ENCODE measurements at places on chromosomes 5 and 9.

DNA sequence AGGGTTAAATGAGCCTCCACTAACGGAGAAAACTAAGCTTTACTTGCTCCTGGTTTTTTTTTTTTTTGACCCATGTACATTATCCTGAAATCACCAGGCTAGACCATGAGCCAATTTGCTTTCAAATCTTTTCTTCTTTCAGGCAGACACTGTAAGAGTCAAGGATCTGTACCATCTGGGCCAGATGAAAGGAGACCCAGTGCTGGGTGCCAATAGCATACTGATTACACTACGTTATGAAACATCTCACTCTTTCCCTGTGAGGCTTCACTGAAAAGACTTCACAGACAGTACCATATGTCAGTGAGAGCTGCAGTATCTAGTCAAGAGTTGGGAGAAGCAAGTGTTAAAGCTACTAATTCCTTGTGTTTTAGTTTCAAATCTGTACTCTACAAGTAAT is 161.2 kb upstream of the PTPRD start:
- DNase-seq: no peak

GRCh38 chr5:12354686-12355085 is 450.4 kb upstream of the CTNND2 start:
- DNase-seq: no peak

- no peak for DNase-seq
These were observed 31.3 kb upstream of the TAS2R1 start for GRCh38 chr5:9661316-9662015.

DNA sequence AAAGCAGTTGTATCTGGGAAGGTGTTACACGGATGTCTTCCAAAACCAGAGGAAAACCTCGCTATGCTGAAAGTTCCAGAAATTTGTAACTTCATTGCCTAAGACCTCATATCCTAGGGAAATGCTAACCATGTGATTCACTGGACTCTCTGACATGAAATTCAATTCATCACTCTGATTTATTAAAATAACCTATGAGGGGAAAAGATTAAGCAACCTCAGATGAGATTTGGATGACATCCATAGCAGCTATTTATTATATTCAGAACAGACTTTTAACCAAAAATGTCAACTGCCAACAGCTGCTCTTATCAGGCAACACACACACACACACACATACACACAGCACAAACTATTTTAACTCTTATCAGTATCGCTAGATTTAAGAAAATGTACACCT is 1006.4 kb upstream of the CTNND2 start:
- no peak for DNase-seq

DNA sequence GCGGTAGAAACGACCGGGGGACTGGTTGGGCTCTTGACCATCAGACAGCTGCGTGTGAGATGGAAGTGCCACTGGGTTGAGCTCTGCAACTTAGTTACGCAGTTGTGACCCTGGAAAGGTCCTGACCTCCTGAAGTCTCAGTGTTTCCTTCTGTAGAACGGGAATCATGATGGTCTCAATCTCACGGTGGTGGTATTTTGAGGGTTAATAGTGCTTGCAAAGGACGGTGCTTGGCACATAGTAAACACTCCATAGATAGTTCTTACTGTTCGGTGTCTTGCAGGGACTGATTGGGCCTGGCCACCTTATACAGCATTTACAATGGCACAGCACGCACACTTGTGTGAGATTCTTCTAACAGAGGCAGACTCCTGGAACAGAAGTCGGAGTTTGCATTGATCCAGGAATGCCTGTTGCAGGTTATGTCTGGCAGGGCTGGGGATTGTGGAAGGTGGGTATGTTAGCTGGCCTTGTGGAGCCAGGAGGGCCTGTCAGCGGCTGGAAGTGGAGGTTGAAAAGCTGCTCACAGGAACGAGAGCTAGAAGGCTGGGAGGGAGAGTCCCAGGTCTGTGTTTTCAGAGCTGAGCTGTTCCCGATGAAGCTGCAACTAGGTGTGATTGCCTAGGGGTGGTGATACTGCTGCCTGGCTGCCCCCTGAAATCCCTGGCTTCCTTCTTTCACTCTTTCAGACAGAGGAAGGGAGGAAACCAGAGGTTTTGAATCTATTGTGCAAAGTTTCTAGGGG is 962 bp upstream of the TXN start:
- DNase-seq: no peak

DNA sequence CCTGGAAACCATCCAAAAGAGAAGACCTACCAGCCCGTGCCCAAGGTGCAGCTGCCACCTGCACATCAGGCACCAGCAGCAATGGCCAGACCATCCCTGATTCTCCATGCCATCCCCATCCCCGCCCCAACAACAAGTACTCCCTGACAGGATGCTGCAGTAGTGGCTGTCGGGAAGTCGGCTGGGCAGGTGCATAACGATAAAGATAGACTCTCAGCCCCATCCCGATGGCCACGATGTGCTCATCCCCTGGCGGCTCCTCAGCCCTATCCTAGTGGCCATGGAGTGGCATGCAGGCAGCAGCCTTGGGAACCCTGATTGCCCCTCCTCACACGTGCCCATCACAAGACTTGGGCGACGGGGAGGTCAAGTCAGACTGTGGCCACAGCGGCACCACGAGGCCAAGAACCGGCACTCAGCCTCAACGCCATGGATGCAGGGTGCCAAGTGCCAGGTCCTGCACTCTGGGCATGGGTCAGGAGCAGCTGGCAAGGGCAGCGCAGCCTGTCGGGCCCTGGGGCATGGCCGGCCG is 368.8 kb upstream of the SPATA31A5 start:
- DNase-seq: no peak

DNA sequence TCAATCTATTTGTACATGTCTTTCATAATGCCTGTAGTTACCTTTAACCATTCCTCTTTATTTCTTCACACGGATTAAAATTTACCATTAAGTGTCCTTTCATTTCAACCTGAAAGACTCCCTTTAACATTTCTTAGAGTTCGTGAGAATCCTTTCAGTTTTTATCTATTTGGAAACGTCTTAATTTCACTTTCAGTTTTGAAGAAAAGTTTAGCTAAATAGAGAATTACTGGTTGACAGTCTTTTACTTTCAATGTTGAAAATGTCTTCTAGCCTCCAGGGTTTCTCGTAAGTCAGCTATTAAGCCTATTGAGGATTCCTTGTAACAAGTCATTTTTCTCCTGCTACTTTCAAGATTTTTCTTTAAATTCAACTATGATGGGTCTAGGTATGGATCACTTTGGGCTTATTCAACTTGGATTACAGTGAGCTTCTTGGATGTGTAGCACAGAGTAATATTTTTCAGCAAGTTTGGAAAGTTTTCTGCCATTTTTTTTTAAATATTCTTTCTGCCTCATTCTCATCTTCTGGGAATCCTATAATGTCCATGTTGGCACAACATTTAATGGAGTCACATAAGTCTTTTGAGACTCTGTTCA is 48.5 kb downstream of the RFX3 start:
- DNase-seq: no peak

GRCh38 chr5:82984786-82985735 is 92.1 kb downstream of the TMEM167A start:
- DNase-seq: no peak

- no peak for DNase-seq
These were observed 40.6 kb upstream of the FER start for GRCh38 chr5:108707141-108707540.

GRCh38 chr5:78765756-78766411 is 117.3 kb upstream of the LHFPL2 start:
- DNase-seq: no peak

GRCh38 chr9:127336506-127337352 is 60.2 kb upstream of the SLC2A8 start:
- peak; percentile 45 for DNase-seq

GRCh38 chr9:130041648-130042405 is 1.2 kb downstream of the FNBP1 start:
- peak; percentile 52 for DNase-seq

DNA sequence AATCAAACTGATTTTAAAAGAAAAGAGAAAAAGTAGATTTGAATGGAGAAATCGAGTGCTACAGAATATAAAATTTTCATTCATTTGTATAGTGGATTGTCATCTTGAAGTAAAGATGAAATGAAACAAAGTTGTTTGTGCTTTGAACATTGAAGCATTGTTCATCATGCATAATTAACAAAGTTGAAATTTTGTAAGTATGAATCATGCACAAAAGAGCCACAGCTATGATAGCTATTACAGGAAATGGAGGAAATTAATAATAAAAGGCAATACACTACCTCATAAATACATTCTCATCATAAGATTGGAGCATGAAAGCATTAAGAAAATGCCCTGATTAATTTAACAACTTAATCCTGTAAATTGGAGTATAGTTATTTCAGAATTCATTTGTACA is 153.4 kb upstream of the TLX3 start:
- no peak for DNase-seq

GRCh38 chr5:137320056-137321045 is 178.8 kb downstream of the SPOCK1 start:
- peak; percentile 24 for DNase-seq

GRCh38 chr9:26643826-26644225 is 248.8 kb downstream of the CAAP1 start:
- no peak for DNase-seq

GRCh38 chr9:104099630-104100029 is 5.5 kb downstream of the SMC2 start:
- no peak for DNase-seq

- no peak for DNase-seq
These were observed 7.2 kb upstream of the LCN2 start for GRCh38 chr9:128142061-128142460.

DNA sequence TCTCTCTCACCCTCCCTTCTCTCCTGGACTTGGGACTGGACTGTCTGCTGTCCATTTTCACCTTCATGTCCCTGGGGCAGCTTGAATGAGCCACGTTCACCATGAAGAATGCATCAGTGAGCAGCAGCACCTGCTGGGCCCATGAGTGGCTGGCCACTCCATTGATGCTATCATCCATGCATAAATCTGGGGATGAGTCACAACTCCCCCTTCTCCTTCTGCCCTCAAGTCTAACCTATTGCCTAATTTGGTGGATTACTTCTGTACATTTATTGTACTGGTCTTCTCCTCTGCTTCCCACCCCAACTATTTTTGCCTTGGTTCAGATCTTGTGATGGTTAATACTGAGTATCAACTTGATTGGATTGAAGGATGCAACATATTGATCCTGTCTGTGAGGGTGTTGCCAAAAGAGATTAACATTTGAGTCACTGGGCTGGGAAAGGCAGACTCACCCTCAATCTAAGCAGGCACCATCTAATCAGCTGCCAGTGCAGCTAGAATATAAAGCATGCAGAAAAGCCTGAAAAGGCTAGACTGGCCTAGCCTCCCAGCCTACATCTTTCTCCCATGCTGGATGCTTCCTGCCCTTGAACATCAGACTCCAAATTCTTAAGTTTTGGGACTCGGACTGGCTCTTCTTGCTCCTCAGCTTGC is 46.7 kb downstream of the GDNF start:
- DNase-seq: no peak

DNA sequence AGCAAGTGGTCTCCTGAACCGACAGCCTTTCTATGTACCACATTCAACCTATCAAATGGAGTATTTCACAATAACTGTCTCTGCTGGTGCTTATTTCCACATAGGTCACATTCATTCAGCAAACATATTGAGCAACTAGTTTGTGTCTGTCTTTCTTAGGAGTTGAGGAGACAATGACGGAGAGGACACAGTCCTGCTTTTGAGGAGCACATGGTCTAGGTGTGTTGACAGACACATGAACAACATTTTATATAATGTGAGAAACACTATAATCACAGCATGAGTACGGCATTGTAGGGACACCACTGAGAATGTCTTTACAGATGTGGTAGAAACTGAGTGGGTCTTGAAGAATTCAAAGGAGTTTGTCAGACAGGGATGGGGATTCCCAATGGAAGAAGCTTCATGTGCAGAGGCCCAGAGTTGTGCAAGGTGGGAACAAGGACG is 28.5 kb downstream of the NFIL3 start:
- no peak for DNase-seq

DNA sequence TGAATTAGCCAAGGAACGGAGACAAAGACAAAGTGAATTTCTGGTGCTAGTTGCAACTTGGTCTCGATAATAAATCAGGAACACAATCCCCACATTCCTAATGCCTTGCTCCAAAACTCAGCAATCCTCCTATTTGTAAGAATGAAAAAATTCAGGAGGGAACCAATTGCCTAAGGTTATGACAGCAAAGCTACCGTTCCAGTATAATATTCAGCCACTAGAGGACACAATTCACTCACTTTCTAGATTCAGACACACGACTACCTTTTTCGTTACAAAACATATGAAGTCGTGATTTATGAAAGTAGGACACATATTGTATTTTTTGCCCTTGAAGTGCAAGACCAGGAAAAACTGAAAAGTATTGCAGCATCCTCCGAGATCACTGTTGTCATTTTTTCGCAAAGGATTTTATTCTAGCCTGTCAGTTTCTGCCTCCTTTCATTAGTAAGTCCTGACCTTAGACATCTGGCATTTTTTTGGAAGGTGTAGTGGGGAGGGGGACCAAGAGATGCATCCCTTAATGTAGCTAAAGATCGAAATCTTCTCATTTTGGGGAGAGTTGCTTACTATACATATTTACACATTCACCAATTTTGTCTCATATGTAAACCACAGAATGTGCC is 133.1 kb downstream of the DOCK8 start:
- peak; percentile 43 for DNase-seq

DNA sequence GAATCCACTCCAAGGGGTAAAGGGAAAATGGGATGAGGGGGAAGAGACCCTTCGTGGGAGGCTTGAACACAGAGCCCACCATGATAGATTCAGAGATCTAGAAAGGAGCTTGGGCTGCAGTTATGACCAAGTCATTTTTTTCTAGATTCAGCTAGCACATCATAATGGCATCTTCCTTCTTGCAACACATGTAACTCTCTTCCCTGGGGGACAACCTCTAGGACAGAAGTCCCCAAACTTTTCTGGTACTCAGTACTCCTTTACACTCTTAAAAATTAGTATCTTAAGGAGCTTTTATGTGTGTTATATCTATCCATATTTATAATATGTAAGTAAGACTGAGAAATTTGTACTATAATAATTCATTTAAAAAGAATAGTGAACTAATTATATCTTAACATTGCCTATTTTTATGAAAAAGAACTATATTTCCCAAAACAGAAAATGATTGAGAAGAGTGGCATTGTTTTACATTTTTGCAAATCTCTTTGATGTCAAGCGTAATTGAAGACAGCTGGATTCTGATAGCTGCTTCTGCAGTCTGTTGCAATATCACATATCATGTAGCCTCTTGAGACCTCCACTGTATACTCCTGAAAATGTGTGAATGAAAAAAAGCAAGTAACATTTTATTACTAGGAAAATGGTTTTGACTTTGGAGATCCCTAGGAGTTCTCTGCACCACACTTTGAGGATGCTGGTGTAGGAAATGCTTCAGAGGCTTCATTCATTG is 875 bp downstream of the ACO1 start:
- no peak for DNase-seq

DNA sequence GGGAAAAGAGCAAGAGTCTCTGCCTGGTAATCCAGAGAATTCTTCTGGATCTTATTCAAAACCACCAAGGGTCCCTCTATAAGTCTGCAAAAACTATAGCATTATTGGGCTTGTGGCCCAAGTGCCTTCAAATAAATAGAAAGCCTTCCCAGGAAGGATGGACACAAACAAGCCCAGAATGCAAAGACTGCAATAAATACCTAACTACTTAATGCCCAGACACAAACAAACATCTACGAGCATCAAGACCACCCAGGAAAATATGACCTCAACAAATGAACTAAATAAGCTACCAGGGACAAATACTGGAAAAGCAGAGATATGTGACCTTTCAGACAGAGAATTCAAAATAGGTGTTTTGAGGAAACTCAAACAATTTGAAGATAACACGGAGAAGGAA is 355.8 kb upstream of the GRAMD2B start:
- no peak for DNase-seq

GRCh38 chr9:136693490-136694162 is 6.4 kb upstream of the AGPAT2 start:
- no peak for DNase-seq

- no peak for DNase-seq
These were observed 24.8 kb downstream of the ANXA1 start for GRCh38 chr9:73176450-73176875.
